AML-193 (cell line): ENCODE measurements at places on chromosomes 7 and 10.

DNA sequence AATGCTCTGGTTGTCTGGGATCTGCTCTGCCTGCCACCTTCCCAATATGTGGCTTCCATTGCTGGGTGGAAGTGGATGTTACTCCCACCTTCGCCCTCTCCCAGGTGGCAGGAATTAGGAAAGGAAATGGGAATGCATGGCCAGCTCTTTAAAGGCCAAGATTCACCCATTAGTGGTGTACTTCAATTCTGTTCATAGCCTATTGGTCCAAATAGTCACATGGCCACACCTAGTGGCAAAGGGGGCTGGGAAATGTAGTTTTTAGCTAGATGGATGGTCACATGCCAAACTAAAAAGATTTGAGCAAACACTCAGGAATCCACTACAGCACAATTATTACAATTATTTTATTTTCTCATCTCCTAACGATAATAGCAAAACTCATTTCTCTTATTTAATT lies 135.1 kb downstream of the NPY start:
- no peak for DNase-seq

DNA sequence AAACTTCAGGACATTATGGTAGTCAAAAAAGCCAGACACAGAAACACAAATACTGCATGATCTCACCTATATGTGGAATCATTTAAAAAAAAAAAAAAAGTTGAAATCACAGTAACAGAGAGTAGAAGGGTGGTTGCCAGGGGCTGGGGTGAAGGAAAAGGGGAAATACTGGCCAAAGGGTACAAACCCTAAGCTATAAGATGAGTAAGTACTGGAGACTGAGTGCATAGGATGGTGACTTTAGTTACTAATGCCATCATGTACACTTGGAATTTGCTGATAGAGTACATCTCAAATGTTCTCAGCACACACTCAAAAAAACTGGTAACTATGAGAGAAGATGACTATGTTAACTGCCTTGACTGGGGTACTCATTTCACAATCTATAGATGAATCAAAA lies 39.9 kb downstream of the JCAD start:
- DNase-seq, result no peak

GRCh38 chr10:95525033-95525418 lies 36.1 kb downstream of the SORBS1 start:
- no peak for DNase-seq

- DNase-seq, result no peak
Measured at GRCh38 chr7:130987092-130987491, 253.1 kb upstream of the KLF14 start.

DNA sequence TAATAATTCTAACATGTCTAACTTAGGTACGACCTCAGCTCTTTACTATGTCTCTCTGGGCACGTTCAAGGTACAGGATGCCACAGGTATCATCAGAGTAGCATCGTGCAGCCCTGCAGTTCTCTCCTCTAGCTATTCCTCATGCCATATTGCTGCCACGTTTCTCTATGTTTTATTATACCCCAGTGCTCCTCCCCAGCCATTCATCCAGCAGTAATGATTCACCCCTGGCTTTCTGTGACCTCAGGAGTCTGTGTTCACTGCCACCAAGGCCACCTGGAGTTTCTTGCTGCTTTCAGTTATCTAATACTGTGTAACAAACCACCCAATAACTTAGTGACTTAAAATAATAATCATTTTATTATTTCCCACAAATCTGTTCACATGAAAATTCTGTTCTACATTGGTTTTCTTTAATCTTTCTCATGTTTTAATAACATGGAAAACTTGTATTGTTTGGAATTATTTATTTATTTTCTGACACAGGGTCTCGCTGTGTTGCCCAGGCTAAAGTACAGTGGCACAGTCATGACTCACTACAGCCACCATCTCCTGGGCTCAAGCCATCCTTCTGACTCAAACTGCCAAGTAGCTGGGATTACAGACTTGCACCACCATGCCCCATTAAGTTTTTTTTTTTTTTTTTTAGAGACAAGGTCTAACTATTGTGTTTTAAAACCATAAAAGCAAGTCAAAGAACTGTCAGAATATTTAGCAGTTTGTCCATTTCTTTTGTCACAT lies 21.8 kb downstream of the REEP3 start:
- no peak for DNase-seq

DNA sequence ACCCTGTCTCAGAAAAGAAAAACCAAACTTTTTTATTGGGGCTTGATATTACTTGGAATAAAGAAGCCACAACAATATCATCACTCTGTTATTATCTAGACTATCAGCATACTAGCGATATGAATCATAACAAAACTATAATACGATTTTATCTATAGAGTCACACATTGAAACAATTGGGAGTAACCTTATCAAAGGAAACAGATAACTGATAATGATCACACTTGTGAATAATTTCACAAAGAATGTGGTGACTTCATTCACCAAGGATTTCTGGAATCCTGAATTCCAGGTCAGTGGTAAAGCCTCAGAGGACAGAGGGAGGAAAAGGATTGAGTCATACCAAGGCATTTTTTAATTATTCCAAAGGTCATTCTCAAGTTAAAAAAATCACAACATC lies 32.1 kb upstream of the NMT2 start:
- DNase-seq, result no peak

DNA sequence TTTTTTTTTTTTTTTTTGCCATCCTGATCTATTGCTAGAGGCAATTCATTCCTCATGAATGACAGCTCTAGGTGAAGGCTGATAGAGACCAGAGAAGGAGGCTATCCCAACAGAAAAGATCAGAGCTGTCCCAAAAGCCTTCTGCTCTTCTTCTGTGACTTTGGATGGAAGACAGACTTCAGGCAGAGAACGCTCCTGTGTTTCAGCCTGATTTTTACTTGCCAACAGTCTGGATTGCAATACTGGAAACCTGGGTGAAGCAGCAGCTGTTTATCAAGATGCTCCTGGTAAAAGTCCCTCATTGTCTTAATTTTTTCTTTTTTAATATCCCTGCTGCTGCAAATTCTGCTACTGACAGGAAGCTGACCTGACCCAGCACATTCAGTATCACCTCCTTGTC lies 219.5 kb downstream of the CCDC3 start:
- DNase-seq, result no peak

DNA sequence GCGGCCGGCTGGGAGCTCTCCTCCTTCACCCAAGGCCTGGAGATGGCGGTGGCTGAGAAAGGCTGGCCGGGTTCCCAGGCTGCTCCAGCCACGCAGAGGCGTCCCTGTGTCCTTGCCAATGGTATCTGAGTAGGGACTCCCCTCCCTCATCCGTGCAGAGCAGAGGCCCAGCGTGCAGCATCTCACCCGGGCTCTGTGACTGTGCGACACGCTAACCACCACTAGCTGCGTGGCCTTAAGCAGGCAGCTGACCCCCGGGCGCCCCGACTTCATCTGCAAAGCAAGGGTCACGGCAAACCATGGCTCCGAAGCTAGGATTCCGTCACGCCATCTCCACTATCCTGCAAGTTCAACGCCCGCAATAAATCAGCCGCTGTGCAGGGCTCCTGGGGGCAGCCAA lies 47.2 kb upstream of the TNRC18 start:
- no peak for DNase-seq

GRCh38 chr10:92238586-92239098 lies 52.2 kb downstream of the CPEB3 start:
- DNase-seq, result no peak

GRCh38 chr7:129793506-129794310 lies 159.1 kb downstream of the UBE2H start:
- DNase-seq, result no peak

GRCh38 chr10:89926736-89927135 lies 225.3 kb downstream of the KIF20B start:
- no peak for DNase-seq

DNA sequence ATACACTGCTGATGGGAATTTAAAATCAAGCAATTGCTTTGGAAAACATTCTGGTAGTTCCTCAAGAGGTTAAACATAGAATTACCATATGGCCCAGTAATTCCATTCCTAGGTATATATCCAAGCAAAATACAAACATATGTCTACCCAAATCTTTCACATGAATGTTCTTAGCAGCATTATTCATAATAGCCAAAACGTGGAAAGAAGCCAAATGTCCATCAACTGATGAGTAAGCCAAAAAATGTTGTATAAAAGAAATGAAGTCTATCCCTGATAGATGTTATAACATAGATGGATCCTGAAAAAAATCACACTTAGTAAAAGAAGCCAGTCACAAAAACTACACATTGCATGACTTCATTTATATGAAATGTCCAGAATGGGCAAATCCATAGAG lies 893.0 kb downstream of the SORCS3 start:
- DNase-seq, result no peak

DNA sequence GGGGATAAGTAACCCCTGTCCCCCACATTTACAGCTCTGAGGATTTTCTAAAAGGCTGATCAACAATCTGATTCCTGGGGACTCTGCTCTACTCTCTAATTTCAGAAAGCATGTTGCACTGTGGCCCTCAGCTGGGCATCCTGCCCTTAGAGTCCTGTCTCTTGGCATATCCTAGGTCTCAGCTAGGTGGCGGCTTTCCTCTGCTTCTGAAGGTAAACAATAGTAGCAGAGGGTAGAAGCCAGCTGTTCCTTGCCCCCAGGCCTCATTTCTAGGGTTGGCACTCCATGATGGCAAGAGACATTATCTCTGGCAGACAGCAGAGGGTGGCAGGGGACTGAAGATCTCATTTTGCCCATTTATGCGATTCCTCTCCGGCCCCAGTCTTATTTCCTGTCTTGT lies 77.0 kb downstream of the ADCYAP1R1 start:
- DNase-seq, result no peak

DNA sequence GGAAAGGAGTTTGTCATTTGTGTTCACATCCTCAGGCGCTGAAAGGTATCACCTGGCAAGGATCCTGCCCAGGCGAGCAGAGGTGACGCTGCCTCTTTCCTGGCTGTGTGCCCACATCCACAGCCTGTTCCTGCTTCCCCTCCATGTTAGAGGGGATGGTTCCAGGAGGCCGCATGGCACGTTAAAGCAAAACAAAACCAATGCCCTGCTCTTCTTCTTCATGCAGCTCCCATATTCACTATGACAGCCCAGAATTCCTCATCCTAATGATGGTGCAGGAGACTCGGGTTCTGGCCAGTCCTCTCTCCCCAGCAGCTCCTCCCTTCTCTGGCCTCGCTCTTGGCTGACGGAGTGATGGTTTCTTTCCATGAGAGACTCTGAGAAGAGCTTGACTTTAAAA lies 678.5 kb upstream of the ANKRD30A start:
- DNase-seq, result no peak

DNA sequence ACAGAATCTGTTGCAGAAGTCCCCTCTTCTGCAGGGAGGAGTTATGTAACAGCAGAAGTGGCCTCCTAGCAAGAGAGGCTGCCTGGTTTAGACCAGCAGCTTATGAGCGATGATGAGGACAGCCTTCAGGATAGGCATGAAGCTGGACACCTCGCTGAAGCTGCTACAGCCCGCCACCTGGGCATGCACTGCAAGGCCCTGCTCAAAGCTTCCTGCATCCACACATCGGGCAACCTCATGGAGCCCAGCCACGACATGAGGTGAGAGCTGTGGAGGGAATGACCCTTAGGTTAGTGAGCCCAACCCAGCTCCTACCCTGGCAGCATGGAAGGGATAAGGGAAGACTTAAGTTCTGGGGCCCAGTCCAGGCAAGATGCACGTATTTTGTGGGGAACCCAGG lies 24.7 kb downstream of the WNT8B start:
- no peak for DNase-seq

- DNase-seq, result peak; percentile 17
Measured at GRCh38 chr10:105950410-105950809, 1214.1 kb downstream of the SORCS1 start.

DNA sequence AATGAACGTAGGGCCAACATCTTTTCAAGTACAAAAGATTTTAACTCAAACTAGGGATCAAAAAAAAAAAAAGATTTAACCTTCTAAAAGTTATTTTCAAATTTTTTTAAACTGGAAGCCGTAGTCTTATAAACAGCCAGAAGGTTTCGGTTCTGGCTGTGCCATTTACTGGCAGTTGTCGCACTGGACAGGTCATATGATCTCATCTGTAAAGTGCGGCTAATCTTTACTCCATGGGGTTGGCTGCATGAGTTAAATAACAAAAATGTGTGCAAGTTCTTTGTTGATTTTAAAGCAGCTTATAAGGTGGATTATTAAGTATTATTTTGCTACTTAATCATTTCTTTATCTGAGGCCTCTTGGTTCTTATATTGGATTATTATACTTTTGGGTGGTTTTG lies 36.6 kb downstream of the TRUB1 start:
- no peak for DNase-seq

- no peak for DNase-seq
Measured at GRCh38 chr7:81260152-81260551, 341.3 kb upstream of the SEMA3C start.

DNA sequence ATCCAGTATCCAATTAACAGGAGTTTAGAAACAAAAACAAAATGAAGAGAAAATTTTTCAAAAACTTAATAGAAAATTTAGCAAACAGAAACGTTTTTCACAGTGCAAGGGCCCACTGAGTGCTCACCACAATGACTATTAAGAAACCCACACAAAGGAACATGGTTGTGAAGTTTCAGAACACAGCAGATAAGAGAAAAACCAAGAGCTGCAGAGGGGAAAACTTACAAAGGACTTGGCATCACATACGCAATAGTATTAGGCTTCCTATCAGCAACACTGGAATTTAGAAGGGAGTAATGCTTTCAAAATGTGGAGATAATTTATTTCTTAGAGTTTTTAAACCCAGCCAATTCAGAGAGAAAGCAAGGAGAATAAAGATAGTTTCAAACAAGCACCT lies 1.7 kb upstream of the C7orf25 start:
- DNase-seq, result no peak

DNA sequence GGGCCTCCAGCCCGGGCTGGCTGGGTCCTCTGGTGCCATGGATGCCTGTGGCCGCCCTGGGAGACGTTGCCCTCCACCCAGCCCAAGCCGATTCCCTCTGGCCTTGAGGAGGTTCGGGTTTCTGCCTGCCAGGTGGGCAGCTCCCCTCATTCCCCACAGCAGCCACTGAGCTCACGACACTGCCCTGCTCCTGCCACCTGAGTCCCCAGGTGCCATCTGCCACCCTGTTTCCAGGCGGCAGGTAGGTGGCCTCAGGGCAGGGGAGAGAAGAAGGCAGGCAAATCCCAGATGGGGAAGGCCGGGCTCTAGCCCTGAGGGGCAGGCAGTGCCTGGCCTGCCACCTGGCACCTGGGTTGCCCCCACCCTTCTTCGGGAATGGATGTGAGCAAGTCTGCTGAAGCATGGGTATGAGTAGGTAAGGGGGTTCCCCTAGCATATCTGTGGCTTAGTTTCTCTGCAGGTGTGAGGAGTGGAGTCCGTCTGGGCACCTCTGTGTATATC lies 92.2 kb upstream of the PPIF start:
- no peak for DNase-seq

GRCh38 chr10:66038623-66039022 lies 887.2 kb upstream of the LRRTM3 start:
- no peak for DNase-seq

- DNase-seq, result no peak
Measured at GRCh38 chr10:129280908-129281586, 186.0 kb upstream of the MGMT start.
